ENCODE measurements at places on chromosomes 11 and 22.

DNA sequence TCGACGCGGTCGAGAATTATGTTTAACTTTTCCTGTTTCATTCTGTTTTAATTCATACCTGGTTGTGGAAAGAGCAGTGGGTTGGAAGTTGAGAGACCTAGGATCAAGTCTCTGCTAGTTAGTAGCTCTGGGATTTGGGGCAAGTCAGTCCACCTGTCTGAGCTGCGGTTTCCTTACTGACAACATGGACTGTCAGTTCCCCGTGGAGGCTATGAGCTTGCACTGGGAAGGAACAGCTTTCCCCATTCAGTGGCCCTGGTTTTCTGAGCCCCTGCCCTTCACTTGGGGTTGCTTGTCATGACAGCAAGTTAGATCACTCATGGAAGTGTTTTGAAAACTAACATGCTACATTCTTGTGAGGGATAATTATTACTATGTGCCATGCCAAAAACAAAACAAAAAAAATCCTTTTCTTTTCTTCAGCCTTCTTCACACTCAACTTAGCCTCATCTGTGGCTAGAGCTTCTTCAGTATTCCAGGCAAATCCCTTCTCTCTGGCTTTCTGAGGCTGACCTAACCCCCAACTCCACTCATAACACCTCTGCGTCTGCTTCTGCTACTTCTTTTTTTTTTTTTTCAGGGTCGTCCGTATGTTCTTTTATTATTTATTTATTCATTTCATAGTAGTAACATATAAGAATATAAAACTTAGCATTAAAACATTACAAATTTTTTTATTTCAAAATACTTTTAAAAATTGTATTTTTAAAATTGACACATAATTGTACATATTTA lies 43.0 kb upstream of the ZBED5 start:
- no peak for DNase-seq

- DNase-seq: no peak
These were observed 10.0 kb upstream of the PKNOX2 start for GRCh38 chr11:125154378-125155099.

DNA sequence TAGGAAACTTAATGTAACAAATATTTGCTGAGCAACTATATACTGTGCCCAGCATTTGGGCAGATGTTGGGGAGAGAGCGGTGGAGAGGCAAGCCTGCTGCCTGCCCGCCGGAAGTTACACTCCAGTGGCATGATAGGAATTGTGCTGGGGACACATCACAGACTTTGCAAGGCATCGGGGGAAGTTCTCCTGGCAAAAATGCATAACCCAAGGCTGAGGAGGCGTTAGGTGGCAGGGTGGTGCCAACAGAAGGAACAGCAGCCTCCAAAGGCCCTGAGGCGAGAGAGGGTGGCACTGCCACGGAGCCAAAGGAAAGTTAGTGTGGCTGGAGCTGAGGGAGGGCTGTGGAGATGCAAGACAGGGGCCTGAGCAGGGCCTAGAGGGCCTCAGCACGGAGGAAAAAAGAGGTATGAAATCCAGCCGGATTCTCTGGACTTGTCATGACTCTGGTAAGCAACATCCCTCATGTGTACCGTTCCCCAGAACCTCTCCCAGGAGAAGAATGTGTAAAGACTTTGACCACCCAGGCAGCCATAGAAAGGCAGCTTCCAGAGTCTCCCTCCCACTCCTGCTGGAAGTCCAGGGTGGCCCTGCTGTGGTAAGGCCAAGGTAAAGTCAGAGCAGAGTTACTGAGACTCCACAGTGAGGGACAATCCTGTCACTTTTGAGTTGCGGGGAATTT lies 76.1 kb upstream of the RAB1B start:
- no peak for DNase-seq

DNA sequence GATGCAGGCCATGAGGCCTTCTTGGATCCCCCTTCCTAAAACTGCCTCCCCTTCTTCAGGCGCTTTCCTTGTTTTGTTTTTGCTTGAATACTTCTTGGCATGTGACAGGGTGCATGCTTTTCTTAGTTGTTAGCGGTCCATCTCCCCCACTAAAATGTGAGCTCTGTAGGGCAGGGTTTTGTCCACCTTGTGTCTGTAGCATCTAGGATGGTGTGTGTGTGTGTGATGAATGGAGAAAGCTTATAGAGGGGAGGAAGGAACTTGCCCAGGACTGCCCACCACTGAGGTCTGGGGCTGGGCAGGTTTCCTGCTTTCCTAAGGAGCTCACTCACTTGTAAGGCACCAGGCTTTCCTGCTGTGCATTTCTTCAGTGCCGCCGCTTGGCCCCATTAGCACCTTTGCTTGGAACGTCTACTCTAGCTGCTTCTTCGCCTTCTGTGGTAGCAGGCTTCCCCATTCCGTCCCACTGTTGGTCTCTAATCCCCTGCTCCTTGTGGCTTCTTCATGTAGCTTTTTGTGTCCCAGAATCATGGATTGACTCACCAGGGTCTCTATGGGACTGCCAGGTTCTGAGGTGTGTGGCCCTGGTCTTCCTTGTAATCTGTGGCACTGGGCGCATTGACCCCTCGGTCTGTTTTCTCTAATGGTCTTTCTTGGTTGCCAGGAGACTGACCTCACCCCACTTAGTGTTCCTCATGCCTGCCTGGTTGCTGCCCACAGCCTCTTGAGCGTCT lies 3.3 kb downstream of the DGCR8 start:
- DNase-seq: no peak

DNA sequence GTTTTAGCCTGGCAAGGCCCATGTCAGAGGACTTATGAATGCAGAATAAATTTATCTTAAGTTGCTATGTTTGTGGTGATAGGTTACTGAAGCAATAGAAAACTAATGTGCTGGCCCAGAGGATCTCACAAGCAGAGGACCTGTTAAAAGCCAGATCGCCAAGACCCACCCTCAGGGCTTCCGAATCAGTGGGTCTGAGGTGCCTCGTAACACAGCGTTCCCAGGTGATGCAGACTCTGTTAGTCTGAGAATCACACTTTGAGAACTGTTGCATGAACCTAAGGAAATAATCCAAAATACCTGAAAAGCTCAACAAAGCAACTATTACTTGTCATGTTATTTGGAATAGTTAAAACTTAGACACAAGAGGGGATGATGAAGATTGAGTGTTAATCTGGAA lies 6.7 kb upstream of the SCARF2 start:
- no peak for DNase-seq
